ENCODE measurements at places on chromosomes 4 and X.

DNA sequence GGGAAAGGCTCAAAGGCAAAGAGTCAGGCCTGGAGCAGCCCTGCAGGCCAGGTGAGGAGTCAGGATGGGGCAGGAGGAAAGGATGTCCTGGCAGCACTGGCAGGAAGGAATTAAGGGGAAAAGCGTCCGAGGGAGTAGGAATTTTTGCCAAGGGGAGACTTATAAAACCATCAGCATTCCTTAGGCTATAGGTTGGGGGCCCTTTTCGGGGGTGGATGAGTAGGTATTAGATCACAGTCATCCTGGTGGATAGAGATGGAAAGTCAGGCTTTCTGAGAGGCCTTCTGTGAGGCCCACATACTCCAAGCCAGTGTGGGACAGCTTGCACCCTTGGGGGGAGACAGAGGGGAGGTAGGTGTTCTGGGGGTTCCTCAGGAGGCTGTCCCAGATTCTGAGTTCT is 12.3 kb downstream of the STARD8 start:
- no peak for DNase-seq

GRCh38 chr4:8199594-8200301 is 658 bp downstream of the SH3TC1 start:
- DNase-seq: no peak

DNA sequence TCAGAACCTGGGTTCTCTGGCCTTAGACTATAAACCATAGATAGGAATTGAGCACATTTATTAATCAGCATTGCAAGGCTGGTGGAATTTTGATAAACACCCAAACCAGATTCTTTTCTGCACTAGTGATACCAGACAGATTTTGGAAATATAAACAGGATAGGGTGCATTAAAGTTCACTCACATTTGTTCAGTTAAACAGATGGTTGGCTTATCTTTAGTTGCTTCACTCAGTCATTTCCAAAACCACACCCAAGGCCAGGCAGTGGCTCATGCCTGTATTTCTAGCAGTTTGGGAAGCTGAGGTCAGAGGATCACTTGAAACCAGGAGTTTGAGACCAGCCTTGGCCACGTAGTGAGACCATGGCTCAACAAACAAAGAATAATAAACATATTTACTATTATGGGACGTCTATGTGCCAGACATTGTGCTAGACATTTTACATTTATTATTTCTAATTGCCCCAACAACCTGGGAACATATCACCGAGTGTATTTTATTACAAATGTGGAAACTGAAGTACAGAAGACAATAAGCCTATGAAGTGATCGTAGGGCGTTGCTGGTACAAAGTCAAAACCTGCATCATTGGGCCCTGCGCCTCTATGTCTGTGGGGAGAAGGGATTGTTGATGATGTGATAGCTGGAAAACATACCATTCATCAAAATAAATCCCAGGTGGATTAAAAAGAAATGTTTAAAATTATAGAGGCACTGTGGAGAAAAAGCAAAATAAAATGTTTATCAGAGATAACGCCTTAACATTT is 15.0 kb downstream of the ADD1 start:
- DNase-seq: no peak

DNA sequence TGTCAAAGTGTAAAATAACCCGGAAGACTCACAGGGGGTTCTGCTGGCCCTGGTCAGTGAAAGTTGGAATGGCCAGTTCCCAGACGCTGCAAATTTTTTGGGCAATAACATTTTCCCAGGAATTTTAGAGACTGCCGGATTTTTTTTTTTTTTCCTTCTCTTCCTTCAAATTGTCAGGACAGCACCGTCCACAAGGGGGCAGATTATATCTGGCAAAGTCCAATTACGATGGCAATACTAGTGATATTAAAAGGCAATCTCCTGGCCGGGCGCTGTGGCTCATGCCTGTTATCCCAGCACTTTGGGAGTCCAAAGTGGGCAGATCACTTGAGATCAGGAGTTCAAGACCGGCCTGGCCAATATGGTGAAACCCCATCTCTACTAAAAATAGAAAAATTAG is 20.5 kb downstream of the SLC25A5 start:
- DNase-seq: peak; percentile 72

- no peak for DNase-seq
These were observed at the start of gene MAB21L2 for GRCh38 chr4:150582146-150582872. Gene MAB21L2, plus strand, starts transcription at chr4:150582151. Its CDS starts 879 bp downstream, at chr4:150583030.

DNA sequence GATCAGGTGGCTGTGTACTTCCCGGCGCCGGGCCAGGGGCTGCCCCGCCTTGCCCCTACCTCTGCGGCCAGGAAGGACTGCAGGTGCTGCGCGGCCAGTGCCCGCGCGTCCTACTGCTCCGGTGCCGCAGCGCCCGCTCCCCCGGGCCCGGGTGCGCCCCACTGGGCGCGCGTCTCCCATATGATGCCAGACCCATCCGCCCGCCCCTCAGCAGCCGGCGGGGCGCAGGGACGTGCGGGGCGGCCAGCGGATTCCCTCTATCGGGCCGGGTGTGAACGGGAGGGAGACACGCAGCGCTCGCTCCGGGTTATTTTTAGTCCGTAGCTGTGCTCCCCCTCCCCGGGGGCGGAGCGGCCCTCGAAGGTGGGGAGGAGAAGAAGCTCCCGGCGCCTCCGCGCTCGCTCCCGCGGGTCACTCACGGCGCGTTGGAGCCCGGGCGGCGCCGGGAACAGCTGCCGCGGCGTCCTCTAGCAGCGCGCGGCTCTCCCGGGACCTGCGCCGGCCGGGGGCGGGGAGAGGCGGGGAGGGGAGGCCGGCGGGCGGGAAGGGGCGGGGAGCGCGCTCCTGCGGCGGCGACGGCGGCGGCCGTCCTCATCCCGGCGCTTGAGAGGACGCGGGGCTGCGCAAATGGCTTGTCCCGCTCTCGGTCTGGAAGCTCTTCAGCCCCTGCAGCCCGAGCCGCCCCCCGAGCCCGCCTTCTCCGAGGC is 103.6 kb downstream of the UCHL1 start:
- peak; percentile 75 for DNase-seq

DNA sequence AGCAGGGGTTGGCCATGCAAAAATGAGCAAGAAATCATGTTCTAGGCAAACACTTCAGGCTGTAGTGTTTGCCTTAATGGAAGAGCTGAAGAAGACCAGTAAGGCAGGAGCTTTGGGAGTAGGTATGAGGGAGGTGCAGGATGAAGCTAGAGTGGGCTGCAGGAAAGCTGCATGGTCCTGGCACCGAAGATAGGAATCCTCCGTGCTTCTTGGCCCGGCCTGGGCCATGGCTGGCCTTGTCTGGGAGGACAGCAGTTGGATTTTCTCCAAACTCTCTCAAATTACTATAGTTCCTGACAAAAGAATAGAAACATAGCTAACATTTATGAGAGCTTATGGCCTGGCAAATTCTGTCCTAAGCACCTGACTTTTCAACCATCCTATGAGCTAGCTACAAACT is 116.5 kb downstream of the UCHL1 start:
- DNase-seq: no peak
